ENCODE measurements at places on chromosomes 2 and 18.

DNA sequence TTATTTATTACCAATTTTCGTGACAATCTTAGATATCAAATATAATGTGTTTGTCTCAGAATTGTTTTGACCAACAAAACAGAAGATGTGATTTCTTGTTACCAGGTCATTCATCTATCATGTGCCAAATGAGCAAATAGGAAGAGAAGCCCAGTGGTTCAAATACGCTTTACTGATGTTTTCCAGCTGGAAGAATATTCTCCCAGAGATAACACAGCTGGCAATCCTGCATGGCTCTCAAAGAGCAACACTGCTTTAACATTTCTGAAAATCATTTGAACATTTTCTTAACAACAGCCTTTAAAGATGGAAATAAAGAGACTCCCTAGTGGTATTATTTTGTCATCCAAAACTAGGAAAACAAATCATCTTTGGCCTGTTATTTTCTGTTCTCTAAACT, 359.8 kb downstream of the CTNNA2 start:
- DNase-seq: no peak

DNA sequence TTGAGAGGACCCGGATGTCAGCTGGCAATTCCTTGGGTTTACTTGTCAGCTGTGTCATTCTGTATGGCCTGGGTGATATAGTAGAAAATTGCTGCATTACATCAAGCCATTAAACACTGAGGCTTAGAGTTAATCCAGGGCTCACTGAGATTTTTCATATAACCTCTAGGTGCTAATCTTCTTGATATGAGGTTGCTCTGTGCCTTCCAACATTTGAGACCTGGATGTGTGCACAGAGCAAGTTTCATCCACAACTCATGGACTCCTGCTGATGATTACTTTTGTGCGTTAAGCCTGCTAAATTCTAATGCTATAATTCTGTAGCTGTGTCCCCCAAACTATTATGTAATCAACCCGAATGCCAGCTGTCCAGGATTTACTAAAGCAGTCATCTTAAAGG, 178.4 kb upstream of the CDH20 start:
- DNase-seq: no peak

- no peak for DNase-seq
Measured at GRCh38 chr18:33010149-33010548, 237.3 kb upstream of the KLHL14 start.

GRCh38 chr18:74171910-74172606, 23.7 kb downstream of the TIMM21 start:
- DNase-seq: no peak

DNA sequence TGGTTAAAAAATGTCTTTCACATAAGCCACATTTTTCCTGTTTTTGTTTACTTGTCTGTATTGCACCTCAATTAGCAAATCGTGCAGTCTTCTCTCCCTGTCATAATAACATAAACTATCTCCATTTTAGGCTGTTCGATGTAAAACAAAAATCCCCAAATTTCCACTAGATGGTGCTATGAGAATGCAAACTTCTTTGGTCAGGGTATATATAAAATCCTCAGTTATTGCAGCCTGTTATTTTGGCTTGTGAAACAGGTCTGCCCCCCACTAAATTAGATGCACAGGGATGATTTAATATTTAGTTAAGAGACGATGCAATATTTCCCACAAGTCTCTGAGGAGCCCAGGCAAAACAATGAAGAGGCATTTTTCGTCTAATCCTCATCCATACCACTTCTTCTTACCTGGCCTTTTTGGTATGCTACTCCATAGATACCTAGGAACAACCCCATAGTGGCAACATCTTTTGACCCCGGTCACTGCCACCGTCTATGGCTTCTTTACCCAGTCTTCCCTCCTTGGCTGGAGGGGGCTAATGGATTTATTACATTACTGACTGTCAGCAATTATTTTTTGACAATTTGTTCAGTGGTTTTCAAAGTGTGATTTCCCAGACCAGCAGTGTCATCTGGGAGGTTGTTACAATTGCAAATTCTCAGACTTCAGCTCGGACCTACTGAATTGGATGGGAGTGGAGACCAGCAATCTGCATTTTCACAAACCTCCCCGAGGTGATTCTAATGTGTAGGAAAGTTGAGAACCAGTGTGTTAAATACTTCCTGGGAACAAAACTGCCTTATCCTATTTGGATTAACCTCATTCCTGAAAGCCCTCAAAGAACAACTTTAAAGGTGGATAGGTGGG, 117.4 kb upstream of the CWC22 start:
- no peak for DNase-seq

- peak; percentile 72 for DNase-seq
Measured at GRCh38 chr2:208033701-208034502, 8.6 kb upstream of the PLEKHM3 start.

- DNase-seq: no peak
Measured at GRCh38 chr2:162422894-162423293, 79.0 kb downstream of the GCA start.

DNA sequence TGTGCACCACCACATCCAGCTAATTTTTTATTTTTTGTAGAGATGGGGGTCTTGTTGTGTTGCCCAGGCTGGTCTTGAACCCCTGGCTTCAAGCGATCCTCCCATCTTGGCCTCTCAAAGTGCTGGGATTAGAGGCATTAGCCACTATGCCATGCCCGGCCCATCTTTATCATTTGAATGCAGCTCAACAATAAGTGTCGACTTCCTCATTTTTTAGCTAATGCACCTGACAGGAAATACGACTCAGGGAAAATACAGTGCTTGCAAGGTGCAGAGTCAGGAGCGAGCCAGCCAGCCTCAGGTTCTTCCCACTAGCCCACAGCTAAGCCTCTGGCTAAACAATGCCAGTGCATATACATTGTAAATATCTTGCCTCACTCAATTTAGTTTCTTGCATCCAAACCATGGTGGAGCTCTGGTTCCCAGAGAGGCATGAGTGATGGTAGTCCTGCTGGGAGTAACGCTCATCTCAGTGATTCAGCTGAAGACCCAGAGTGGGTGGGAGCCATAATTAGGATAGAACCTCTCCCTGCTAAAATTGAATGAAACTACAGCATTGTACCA, 135.0 kb downstream of the TGIF1 start:
- DNase-seq: no peak

GRCh38 chr2:54725343-54726099, 2.1 kb downstream of the EML6 start:
- DNase-seq: no peak

DNA sequence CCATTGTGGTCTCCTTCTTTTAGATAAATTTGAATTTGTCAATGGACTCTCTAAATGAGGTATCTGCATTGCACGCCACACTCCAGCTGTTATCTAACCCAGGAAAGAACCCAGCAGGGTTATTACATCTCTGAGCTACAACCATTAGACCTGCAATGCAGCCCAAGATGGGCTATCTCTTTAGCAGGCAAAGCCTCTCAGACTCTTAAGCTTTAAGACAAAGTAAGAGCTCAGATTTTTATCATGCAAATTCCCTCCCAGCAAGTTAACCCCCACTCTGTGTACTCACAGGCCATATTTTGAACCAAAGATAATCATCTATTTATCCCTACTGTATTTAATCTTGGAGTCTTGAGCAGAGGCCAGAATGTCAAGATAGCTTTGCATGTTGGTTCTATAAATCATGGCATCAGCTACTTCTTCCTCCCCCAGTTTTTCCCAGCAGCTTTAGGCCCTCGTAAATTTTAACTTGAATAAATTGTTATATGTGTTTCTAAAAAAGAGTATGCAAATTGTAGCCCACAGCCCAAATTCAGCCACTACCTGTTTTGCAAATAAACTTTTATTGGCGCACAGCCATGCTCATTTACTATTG, 273.7 kb upstream of the PKDCC start:
- DNase-seq: no peak

- no peak for DNase-seq
Measured at GRCh38 chr2:17543848-17544247, 3.4 kb downstream of the VSNL1 start.

DNA sequence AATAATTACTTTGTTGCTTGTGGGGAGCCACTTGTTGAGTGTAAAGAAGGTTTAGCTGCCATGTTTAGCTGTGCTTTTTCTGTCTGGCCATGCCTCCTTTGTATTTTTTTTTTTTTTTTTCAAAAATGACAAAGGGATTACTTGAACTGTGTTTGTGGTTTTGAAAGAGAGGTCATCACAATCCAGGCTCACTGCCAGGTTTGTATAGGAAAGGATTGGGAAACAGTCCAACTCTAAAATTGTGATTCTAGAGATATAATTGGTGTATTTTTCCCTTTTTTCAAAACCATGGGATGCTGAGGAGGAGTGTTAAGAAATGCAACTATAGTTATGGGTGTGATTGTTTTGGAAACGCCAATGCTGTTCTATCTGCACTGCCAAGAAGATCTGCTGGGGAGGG, 4.3 kb downstream of the ITPRIPL1 start:
- no peak for DNase-seq

- no peak for DNase-seq
Measured at GRCh38 chr2:144240656-144241339, 279.1 kb downstream of the ZEB2 start.

- no peak for DNase-seq
Measured at GRCh38 chr2:170408461-170409163, 230.7 kb downstream of the MYO3B start.

DNA sequence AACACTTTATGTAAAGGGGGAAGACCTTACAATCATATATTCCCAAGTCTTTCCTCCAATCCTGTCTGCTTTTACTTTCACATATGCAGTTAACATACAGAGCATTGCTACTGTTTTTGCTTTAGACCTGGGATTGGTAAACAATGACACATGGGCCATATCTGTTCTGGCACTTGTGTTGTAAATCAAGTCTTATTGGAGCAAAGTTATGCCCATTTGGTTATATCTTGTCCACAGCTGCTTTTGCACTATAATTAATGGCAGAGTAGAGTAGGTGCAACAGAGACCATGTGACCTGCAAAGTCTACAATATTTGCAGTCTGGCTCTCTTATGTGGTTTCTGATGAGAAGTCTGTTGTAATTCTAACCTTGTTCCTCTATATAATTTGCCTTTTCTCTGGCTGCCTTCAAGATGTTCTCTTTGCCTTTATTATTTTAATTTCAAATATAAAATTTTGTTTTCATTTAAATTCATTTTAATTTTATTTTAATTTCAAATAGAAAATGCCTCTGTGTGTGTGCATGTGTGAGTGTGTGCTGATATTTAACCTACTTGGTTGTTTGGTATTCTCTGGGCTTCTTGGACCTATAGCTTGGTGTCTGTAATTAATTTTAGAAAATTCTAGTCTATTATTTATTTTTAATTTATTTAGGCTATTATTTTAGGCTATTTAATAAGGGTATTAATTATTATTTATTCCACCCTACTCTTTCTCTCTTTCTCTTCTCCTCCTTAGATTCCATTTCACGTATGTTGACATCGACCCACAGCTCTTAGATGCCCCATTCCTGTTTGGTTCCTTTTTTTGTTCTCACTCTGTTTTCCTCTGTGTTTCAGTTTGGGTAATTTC, 16.8 kb upstream of the LPIN1 start:
- no peak for DNase-seq

DNA sequence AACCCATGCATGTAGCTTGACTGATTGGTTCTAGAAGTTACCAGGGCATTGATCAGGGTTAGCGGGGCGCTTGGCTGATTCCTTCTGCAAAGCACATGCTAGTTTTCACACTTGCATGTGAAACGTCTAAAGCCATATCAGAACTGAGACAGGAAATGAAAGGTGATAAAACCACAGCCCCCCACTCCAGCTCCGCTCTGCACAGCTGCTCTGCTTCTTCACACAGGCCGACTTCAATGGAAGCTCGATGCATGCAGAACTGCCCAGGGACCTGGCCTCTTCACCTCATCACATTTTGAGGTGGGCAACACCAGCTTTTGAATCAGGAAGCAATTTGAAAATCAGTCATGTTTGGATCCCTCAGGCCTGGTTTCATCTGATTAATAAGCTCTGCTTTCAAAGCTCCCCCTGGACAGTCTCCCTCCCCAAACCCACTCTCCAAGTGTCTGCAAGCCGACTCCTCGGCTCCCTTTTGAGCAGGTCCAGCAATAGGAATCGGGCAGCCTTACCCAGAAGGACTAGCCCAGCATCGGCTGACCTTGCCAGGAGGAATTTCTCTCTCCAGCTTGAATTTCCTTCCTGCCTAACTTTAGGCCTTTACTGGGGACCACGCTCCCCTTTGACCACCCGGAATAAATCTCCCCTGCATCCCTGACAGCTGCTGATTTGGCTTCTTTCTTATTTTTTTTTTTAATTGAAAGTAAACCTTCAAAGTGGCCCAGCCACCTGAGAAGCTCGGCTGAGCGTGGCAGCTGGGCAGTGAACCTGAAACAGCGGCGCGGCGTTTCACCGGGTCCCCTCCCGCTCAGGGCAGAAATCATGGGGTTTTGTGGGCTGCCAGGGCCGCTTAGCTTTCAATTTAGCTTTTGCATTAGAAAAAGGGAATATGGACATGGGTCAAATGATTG, 31.7 kb downstream of the HRH4 start:
- DNase-seq: peak; percentile 17

DNA sequence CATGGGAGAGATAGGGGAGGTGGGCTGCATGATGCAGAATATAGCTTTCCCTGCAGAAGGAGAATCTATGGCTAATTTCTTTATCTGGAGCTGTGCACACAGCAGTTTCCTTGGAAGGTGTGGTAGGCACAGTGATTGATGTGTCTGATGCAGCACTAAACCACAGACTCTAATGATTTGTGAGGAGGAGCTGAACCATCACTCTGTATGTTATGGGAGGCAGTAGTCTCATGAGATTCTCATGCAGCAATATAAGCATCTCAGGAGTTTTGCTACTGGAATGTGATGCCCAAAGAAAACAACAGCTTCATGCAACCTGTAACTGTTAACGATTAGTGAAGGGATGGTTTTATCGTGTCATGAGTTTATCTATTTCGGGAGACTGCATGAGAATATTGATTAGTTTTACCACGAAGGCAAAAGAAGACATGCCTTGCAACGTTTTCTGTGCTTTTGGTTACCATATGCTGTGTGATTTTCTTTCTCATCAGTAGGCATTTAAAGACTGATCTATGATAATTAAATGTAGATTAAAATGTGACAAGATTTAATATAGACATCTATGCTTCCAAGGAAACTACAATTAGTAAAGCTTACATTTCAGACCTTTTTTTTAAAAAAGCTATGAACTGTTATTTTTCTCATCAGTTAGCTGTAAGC, 286.8 kb downstream of the ARL6IP6 start:
- no peak for DNase-seq

GRCh38 chr2:84874381-84875212, 6.3 kb downstream of the TRABD2A start:
- no peak for DNase-seq

DNA sequence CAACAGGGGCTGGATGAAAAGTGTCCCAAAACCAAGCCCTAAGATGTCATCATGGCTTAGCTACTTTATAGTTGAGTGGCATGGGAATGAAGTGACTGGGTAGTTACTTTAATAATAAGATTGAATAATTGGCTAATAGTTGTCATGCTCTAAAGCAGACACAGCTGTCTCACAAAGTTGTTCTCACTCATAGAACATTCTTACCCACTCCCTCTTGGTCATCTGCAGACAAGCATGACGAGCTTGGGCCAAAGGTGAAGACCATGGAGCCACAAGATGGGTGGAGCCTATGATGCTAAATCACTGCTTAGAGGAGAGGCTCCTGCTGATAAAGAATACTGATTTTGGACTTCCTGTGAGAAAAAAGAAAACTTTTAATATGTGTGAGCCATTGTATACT, 62.4 kb upstream of the MMADHC start:
- DNase-seq: no peak

- no peak for DNase-seq
Measured at GRCh38 chr18:46260016-46260878, 156.1 kb downstream of the HAUS1 start.

GRCh38 chr2:50143822-50144575, 887.9 kb downstream of the NRXN1 start:
- DNase-seq: no peak

- DNase-seq: peak; percentile 5
Measured at GRCh38 chr2:239776436-239777005, 248.6 kb downstream of the NDUFA10 start.

- DNase-seq: no peak
Measured at GRCh38 chr2:165640247-165640929, 153.7 kb downstream of the GALNT3 start.
